ENCODE measurements at places on chromosomes 2 and 18. TPM values are rescaled to one million over a fixed set of nuclear protein-coding genes. Genes with fewer than 3 reads are reported as not detected.

Gene CENPA
- total RNA-seq: 2.0 TPM

Gene SOX11
- not detected for total RNA-seq

Gene HOXD13
- total RNA-seq: not detected

Gene TMEM17
- total RNA-seq: not detected

Gene LRP1B
- not detected for total RNA-seq

Gene CREB1
- total RNA-seq: 124 TPM

Gene NOSTRIN
- total RNA-seq: not detected

Gene SLC25A52
- total RNA-seq: not detected

Gene CYRIA
- total RNA-seq: not detected

Gene CHMP1B
- total RNA-seq: 113 TPM

Gene CPO
- total RNA-seq: not detected

Gene UCN
- 2.2 TPM for total RNA-seq

Gene KRTCAP3
- 10.0 TPM for total RNA-seq

Gene ACTG2
- total RNA-seq: 0.64 TPM

Gene CD28
- total RNA-seq: 235 TPM

Gene DNAH7
- not detected for total RNA-seq

Gene EGR4
- total RNA-seq: 0.69 TPM

Gene GALR1
- not detected for total RNA-seq

Gene TUBA3E
- not detected for total RNA-seq

Gene UGT1A10
- total RNA-seq: not detected

Gene CIB4
- not detected for total RNA-seq

Gene CRACDL
- total RNA-seq: 0.10 TPM

Gene UGT1A8
- not detected for total RNA-seq

Gene CFAP210
- not detected for total RNA-seq

Gene FAM110C
- 4.9 TPM for total RNA-seq

Gene POMC
- 3.8 TPM for total RNA-seq

Gene PER2
- total RNA-seq: 29.7 TPM

Gene AQP4
- not detected for total RNA-seq

Gene KCNJ3
- total RNA-seq: not detected

Gene ZNF804A
- total RNA-seq: not detected

Gene FOXD4L1
- not detected for total RNA-seq

Gene USP34
- 197 TPM for total RNA-seq

Gene GREB1
- 0.35 TPM for total RNA-seq

Gene EVX2
- not detected for total RNA-seq

Gene CD8B2
- total RNA-seq: not detected

Gene PSME4
- 114 TPM for total RNA-seq

Measured in CD4-positive, CD25-positive, alpha-beta regulatory T cell (primary cell).